ENCODE measurements at places on chromosomes 11 and 22.

DNA sequence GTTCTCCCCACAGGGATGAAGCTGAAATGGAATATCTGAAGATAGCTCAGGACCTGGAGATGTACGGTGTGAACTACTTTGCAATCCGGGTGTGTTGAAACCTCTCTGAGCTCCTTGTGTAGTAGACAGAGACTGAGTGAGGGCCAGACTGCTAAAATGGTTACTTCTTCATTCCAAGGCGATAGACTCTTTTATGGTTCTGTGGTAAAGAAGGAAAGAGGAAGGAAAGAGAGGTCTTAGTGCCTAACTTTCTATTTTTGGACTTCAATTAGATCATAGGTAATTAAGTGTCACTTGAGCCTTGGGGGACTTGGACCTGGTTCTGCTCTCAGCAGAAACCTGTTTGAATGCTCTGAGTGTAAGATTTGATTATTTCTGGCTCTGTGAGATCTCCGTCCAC, 54.7 kb downstream of the NF2 start:
- DNase-seq = no peak

GRCh38 chr11:33723238-33723881, 12.9 kb downstream of the CD59 start:
- no peak for DNase-seq

DNA sequence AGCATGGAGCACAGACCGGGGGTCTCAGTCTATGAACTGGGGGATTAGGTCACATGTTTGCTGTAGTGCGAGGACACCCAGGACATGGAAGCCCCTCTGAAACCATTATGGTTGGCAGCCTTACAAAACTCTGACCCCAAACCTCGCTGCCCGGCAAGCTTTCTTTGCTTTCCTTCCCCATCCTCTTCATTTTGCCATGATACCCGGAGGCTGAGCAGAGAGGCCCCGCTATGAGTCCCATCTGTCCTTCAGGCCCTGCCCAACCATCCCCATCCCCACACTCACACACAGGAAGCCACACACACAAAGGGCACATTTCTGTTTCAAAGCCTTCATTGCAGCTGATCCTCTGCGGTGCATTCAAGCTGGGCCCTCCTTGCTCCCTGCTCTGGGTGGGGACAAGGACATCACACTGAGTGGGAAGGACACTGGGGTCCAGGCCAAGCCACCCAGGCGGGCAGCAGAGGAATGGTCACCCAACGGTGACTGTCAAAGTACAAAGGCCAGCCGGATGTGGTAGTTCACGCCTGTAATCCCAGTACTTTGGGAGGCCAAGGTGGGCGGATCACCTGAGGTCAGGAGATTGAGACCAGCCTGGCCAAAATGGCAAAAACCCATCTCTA, 176.5 kb downstream of the CTTN start:
- DNase-seq = no peak

DNA sequence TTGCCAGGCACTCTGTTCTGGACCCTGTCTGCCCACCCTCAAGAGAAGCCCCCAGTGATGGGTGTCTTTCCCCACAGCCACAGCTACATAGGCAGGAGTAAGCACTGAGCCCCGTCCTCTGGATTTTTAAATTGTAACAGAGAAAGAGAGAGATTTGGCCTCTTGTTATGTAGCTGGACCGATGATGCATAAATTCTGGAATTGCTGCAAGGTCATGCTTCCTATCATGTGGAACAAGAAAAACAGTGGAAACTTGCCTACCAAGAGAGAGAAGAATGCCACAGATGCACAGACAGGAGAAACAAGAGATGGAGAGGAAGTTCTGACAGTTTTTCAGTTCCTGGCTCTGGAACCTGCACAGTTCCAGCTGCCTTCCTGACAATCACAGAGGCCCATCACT, 150.2 kb downstream of the ETS1 start:
- DNase-seq = no peak

GRCh38 chr11:115893461-115894099, 389.4 kb upstream of the CADM1 start:
- no peak for DNase-seq

DNA sequence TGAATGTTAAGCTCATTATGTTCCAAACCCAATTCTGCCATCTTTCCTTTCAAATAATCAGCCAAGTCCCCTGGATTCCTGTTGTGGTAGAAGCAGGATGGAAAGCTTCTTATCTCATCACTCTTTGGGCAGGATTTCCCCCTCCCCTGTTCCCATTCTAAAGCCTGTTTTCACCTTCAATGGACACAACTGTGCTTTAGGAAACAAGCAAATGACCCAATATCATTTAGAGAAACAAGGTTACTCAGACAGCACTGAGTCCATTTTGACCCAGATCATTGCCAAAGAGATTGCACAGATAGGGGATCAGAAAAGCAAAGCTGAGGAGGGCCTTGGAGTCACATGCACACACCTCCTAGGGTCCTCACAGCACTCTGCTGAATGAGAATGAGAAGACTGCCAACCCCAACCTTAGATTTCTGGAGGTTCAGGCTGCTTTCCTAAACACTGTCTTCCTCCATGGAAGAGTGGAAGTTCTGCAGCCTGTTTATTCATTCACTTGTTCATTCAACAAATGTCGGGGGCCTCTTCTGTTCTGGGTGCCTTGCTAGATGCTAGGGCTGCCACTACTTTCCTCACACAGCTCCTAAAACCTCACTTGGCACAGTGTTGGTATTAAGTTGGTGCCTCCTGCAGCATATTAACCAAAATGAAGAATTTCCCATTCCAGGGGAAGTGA, 95.3 kb downstream of the ME3 start:
- DNase-seq = no peak

- no peak for DNase-seq
These were observed 234.4 kb upstream of the E2F8 start for GRCh38 chr11:19474954-19475721.

- no peak for DNase-seq
These were observed 7.3 kb upstream of the RGL4 start for GRCh38 chr22:23683545-23683944.

DNA sequence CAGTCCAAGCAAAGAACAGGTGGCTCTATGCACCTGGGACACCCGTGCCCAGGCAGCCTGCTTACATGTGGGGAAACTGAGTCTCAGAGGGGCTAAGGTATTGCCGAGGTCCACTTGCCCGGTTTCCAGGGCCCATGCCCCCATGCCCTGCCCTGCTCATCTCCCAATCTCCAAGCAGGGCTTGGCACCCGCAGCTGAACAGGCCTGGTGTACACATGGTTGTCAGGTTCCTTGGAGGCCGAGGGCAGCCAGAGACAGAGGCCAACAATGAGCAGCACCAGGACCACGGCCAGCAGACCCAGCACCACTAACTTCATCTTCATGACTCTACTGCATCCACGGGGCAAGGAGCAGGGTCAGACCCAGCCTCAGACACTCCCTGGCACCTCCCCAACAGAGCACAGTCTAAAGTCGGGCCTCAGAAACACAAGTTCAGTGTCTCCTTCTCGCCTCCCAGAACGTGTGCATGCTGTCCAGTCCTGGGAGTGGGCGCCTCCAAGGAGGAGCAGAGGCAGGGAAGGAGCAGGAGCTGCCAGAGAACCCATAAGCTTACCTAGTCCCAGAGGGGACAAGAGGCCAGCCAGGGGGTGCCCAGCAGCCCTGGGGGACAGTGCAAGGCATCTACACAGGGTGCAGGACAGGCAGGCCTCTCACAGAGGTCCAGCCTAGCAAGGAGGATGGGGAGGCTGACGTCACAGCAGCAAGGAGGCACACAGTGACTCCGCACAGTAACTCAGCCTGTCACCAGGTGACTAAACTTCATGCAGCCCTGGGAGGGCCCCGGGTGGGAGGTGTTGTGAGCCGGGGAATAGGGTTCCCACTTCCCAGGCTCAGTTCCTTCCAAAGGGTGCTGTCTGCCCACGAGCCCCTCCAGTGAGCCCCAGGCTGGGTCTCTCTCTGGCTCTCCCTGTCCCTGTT, 20.2 kb upstream of the RGL4 start:
- DNase-seq = no peak

DNA sequence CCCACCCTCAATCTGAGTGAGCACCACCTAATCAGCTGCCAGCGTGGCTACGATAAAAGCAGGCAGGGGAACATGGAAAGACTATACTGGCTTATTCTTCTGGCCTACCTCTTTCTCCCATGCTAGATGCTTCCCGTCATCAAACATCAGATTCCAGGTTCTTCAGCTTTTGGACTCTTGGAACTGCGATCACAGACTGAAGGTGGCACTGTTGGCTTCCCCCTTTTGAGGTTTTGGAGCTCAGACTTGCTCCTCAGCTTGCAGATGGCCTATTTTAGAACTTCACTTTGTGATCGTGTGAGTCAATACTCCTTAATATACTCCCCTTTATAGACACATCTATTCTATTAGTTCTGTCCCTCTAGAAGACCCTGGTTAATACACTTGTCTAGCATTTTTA, 543.7 kb upstream of the RAG2 start:
- no peak for DNase-seq

DNA sequence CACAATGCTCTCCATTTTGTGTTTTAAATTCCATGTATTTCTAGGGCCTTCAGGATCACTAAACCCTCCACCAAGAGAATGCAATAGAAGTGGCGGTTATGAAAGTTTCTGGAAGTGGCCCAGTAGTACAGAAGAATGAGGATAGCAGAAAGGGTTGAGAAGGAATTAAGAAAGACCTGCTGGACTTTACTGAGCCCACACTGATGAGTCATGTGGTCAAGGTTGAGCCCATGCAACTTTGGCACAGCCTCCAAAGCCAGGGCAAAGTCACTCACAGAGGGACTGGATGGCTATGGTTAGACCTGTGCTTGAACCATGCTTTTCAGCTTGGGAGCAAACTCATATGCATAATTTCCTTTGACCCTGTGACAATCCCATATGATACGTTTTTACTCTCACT, 102.9 kb upstream of the PLET1 start:
- DNase-seq = no peak

DNA sequence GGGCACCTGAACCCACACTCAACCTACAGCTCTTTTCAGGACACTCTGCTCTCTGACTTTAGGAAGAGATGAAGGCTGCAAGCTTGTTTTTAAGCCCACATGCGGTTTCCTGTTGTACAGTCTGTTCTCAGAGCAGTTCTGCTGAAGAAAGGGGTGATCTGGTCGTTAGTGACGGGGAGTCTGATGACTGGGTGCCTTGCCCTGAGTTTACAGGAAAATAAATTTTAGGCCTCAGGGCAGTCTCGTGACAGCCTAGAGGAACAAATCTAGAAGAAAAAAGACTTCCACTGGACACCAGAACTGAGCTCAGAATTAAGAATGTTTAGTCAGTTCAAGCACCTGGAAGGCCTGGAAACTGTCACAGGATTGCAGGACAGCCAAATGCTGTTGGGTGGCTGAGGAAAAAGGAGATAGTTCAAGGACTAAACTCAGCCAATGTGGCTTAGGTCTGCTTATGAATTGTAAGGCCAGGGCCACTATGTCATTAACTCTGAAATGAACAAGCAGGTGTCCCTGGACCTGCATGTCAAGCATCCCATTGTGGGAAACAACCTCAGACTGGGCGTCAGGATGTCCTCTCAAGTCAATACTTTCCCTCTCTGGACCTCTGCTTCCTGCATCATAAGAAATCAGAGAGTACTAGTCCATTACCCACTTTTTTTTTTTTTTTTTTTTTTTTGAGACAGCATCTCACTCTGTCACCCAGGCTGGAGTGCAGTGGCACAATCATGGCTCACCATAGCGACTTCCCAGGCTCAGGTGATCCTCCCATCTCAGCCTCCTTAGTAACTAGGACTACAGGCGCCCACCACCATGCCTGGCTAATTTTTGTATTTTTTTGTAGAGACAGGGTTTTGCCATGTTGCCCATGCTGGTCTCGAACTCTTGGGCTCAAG, 5.7 kb downstream of the PIK3IP1 start:
- peak; percentile 62 for DNase-seq

- DNase-seq = no peak
These were observed 58.7 kb upstream of the SLC5A12 start for GRCh38 chr11:26780376-26781085.

DNA sequence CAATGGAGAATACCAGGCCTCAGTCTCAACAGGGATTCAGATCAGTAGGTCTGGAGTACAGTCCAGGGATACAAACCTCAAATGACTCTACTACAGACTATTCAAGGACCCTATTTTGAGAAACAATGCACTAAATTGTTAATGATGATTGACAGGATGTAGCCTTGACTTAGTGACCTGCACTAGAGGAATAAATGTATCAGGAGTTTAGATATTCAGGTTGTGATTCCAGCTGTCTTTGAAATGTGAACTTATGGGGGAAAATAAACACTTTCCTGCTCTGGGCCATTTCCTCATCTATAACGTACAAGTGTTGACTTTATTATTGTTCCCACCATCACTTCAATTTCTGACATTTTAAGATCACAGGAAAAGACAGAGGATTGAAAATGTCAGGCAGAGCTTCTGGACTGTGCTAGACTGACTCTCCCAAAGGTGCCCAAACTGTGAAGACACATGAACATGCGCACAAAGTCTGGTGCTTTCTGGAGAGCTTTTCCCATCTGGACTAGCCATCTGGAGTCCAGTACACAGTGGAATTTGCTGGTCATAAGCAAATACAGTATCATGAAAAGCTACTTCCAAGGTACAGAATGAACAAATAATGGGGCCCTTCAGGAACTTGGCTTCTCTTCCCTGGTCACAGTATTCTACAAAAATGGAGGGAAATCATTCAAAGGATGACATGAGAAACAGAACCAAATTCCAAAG, 110.4 kb downstream of the USP35 start:
- no peak for DNase-seq

- DNase-seq = no peak
These were observed 14.2 kb upstream of the TLCD5 start for GRCh38 chr11:120310870-120311269.

DNA sequence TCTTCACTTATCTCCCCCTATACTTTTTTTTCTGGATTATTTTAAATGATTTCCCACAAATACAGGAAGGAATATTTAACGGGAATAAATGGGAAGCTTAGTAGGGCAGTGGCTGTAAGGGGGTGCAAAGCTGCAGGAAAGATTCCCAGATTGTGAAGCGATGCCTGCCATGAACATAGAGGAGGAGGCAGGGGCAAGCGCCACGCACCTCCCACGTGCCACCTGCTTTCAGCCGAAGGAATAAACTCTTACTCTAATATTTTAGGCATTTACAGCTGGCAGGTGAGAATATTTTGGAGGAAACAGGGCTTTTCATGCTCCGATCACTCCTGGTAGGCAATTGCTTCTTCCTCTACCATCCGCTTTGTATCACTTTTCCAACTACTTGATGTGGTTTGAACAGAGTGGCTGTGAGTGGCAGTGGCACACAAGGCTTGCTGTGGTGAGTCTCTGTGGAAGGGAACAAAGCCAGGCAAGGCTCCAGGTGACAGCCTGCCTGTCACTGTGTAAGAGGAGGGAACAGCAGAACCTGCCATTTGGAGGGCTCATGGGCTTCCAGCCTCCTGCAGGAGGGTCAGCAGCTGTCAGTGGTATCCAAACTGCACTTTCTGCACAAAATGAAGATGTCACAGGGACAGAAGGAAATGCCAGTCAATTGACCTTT, 54.5 kb upstream of the PLET1 start:
- no peak for DNase-seq

GRCh38 chr11:88231894-88232482, 56.7 kb upstream of the RAB38 start:
- DNase-seq = peak; percentile 11

GRCh38 chr11:110971140-110971539, 258.9 kb upstream of the ARHGAP20 start:
- DNase-seq = no peak
